ENCODE measurements at places on chromosomes 4 and X.

DNA sequence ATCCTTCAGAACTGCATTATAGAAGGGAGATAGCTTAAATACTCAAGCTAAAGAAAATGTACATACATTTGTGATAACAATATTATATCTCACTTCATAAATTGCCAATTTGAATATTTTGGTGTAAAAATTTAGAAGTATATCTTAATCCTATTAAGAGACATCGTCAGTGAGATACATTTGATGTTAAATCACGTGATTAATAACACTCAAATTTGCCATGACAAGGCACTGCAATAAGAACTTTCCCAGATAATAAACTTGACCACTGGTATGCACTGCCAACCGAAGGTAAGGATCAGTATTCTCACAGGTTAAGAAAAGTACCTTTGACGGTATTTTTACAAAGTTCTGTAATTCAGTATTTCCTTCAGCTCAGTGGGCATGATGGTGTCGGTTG lies 764.7 kb upstream of the FRG1 start:
- no peak for DNase-seq

- no peak for DNase-seq
These were observed 80.8 kb downstream of the HMGN5 start for GRCh38 chrX:81120936-81121371.

- no peak for DNase-seq
These were observed 54.9 kb downstream of the MAP7D2 start for GRCh38 chrX:20061855-20062254.

DNA sequence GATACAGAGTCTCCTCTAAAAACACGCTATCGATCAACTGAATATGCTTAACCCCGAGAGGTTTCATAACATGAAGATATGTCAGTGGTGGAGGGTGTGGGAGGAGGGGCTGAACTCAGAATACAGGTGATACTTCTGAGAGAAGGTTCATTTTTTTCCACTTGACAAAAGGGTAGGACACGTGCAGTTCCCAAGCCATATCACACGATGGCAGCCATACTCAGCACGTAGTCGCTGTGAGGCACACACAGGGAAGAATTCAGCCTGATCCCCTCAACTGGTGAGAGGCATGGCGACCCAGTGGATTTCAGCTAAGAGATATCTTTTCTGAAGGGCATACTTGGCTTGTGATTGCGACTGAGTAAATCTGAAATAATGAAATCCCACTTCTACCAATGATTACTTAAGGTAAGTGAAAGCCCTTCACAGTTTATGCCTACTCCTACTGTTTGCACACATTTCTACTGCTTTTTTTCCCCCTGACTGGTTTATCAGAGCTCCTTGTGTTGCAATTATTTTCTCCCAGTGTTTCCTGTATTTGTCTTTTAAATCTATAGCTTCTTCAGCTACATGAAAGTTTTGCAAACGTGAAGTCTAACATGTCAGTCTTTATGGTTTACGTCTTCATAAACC lies 133.1 kb downstream of the CORIN start:
- DNase-seq = no peak

- DNase-seq = no peak
These were observed 27.4 kb upstream of the CCSER1 start for GRCh38 chr4:90099812-90100211.

- no peak for DNase-seq
These were observed 169.9 kb upstream of the HAND2 start for GRCh38 chr4:173699841-173700475.

DNA sequence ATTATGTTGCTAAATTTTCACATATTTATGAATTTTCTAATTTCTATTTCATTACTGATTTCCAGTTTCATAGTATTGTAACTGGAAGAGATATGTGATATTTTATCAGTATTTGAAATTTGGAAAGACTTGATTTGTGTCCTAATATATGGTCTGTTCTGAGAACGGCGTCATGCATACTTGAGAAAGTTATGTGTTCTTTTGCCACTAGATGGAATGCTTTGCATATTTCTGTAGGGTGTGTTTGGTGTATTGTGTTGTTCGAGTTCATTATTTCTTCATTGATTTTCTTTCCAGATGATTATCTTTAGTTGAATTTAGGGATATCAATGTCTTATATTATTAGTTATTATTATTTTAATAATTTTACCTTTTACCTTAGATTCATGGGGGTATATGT lies 110.6 kb upstream of the ITM2A start:
- no peak for DNase-seq

DNA sequence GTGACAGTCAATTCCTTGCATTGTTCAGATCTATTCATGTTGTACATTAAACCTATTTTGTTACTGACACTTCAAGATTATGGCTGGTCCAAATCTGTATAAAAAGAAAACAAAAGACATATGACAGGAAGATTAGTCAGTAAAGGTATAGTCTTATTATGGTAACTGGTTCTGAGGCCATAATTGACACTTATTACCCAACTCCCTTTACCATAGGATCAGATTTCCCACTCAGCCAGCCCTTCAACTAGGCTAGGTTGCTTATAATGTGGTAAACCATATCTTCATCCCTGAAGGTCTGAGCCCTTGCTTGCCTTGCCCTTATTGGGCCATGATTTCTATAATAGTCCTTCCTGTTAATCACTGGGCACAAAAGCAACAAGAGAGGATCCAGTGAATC lies 289.6 kb downstream of the CXXC4 start:
- no peak for DNase-seq

- no peak for DNase-seq
These were observed at the start of gene KIT for GRCh38 chr4:54657551-54658251. Gene KIT (plus strand): TSS chr4:54657957. CDS start chr4:54658015, 58 bp downstream.

- DNase-seq = no peak
These were observed 929.5 kb downstream of the DMD start for GRCh38 chrX:32281853-32282252.

DNA sequence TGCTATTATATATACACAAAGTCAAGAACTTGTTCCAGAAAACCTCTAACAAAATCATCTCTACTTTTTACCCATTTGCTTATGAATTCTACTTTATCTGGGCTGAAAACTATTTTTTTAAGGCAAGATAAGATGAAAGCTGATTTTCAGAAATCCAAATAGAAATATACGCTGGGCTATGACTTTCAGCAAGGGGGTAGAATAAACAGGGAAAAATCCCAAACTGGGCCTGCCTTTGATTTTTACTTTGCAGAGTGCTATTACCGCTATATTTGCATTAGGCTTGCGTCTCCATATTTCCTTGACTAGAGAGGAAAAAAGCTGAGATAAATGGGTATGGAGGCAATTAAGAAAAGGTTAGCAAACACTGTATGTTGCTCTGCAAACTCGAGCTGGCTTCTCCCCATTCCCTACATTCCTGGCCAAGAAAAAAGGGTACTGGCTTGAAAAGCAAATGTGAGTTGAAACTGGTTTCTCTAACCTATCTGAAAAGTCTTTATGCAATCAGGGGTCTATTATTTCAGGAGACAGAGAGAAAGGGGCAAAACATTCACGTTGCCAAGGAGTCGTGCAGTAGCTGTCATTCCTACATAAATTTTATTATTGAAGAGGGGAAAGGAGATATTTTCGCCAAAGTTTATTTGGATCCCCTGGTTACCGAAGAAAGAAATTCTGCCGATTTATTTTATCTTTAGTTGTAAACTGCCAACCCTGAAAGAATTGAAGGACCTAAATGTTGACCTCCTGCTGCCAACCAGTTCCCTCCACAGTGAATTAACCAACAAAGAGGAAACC lies 2.2 kb downstream of the TMEM47 start:
- no peak for DNase-seq

GRCh38 chr4:121978172-121978516 lies 26.3 kb upstream of the TRPC3 start:
- DNase-seq = no peak

GRCh38 chr4:19239565-19239964 lies 1012.1 kb upstream of the SLIT2 start:
- DNase-seq = no peak

DNA sequence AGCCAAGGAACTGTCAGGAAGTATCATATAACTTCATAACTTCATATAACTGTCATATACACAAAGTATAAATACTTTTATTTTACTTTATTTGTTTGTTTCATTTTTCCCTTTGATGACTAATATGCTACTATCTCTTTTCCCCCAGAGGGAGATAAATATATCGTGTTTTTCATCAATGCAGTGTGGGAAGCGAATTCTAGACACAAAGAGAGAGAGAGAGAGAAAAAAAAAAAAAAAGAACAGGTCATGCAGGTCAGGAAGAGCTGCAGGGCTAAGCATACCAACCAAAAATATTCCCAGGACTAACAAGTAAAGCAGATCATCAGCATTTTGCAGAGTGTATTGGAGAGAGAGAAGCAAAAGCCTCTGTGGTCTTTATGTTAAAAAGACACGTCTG lies 1849.2 kb downstream of the STIM2 start:
- DNase-seq = no peak

DNA sequence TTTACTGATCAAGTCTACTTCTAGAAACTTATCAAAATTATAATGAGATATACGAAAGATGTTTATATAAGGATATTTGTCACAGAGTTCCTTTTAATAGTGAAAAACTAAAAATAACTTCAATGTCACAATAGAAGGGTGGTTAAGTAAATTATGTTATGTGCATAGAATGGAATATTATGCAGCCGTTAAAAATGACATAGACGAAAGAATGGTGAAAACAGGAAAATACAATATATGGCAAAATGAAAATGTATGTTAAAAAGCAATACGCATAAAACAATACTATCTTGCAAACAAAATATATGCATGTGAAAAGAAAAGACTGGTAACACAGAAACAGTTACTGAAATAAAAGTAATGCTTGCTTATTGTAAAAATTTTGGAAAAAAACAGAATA lies 19.1 kb downstream of the ZDHHC9 start:
- DNase-seq = no peak

All from activated CD4-positive, alpha-beta T cell treated with anti-CD3 and anti-CD28 coated beads for 24 hours (primary cell).